Activated effector memory CD4-positive, alpha-beta T cell treated with Interleukin-2 at 50 U/mL for 16 hours (primary cell): ENCODE measurements at places on chromosomes 7 and 10.

DNA sequence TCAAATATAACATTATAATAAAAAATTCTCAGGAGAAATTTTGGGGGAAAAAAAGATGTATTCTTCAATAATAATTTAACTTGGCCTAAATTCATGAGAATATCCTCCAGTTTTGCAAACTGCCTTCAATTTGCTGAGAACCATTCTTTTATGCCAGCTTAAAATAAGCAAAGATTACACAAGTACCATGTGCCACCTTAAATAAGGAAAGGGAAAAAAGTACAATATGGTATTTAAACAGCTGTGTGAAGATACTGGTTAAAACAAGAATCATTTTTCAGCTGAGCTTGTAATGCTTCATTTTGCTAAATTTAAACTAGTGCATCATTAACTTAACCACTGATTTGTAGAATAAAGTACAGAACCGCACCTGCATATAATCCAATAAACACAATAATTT is 217.8 kb downstream of the LRRN3 start:
- no peak for DNase-seq

- no peak for DNase-seq
These were observed 157.0 kb upstream of the CACNA2D1 start for GRCh38 chr7:82600531-82600930.

DNA sequence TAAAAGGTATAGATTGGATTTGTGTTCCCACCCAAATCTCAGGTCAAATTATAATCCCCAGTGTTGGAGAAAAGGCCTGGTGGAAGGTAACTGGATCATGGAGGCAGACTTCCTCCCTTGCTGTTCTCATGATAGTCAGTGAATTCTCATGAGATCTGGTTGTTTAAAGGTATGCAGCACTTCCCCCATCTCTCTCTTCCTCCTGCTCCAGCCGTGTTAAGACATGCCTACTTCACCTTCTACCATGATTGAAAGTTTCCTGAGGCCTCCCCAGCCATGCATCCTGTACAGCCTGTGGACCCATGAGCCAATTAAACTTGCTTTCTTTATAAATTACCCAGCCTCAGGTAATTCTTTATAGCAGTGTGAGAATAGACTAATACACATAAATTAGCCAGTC is 39.1 kb downstream of the HTR7 start:
- no peak for DNase-seq

DNA sequence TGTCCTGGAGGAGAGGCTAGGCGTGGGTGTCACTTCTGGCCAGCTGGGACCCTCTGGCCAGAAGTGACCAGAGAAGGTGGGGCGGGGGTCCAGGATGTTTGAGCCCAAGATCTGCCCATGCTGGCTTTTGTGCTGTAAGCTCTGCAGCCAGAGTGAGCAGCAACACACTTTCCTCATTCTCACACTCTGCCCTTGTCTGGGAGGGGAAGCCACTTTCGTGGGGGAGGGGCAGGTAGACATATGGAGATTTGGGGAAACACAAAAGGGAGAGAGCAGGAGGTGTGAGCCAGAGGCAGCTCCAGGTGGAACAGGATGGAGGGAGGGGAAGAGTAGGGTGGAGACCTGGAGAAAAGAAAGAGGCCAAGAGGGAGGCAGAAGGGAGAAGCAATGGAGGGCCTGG is 31.5 kb upstream of the ADCYAP1R1 start:
- DNase-seq, result no peak

GRCh38 chr7:43511029-43511428 is 71.9 kb upstream of the STK17A start:
- DNase-seq, result no peak

- DNase-seq, result no peak
These were observed 14.9 kb downstream of the TSPAN15 start for GRCh38 chr10:69466158-69466490.

GRCh38 chr7:17991866-17992648 is 35.6 kb downstream of the PRPS1L1 start:
- DNase-seq, result no peak

- DNase-seq, result no peak
These were observed 51.8 kb downstream of the GSDME start for GRCh38 chr7:24705461-24705954.

- no peak for DNase-seq
These were observed 96.7 kb downstream of the PARP12 start for GRCh38 chr7:139965942-139966628.

DNA sequence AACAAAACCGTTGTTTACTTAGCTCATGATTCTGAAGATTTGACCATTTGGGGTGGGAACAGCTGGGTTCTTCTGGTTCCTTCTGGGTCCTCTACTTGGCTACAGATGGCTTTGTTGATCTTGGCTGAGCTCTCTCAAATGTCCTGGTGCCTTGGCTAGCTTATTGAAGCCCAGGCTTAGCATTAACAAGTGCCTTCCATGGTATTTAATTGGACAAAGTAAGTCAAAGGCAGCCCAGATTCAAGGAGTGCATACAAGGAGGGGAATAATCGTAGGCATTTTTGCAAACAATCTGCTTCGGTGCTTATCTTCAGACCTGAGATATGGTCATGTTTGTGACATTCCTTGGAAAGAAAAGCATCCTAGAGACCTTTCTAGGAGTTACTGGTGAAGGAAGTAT is 81.4 kb downstream of the ADCYAP1R1 start:
- no peak for DNase-seq

DNA sequence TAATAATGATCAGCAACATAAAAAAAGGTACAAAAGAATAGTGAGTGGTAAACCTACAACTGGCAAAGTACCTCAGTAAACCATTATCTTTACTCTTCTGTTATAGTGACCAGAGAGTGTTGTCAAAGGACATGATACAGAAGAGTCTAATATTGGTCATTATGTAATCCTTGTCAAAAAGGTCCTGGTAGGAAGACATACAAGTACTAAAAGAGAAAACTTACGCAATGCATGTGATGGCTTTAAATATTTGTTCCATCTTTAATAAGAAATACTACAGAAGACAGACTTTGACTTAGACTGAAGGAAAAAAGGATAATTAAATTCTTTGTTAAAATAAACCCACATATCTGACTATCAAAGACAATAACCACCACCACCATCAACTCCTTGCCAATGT is 6.5 kb downstream of the DOCK4 start:
- DNase-seq, result no peak

DNA sequence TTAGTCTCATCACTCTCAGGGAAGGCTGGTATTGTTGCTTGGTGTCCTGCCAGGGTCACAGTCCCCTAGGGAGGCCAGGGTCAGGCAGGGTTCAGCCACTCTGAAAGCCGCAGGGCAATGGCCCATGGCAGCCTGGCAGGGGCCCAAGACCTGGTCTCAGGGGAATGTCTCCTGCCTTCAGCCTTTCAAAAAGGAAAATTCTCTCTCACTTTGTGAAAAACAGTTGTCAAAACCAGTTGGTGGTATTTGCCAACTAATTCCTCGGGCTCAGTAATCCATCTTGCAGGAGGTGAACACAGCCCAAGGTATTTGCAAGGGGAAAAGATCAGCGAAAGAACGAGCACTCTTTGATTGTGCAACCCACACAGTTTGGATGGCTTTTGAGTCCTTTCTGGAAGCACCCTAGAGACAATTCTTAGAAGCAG is 101.5 kb downstream of the JCAD start:
- no peak for DNase-seq

DNA sequence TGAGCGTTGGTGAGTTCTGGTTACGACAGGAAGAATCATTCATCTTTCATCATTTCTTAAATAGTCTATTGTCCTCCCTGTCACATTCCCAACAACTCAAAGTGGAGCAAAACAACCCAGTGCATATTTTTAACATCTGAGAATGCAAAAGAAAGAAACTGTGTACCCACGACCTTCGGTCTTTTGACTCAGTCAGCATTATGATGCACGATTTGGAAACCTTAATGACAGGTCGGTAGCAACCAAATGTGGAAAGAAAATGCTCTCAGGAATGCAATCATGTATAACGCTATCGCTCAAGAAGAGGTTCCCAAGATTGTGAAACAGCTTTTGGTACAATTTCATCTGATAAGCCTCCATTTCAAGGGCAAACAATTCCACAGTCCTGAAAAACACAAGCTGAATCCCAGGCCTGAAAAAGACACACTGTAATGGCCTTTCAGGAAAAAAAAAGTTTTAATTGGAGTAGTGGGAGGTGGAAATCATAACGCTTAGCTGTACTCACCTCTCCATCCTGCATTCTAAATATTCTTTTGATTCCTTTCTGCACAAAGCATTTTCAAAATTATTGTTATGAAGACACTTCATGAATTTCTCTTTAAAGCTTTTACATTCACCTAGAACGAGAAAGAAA is 2.6 kb downstream of the COX19 start:
- no peak for DNase-seq

- no peak for DNase-seq
These were observed 92.0 kb upstream of the LRRTM3 start for GRCh38 chr10:66833861-66834260.

- no peak for DNase-seq
These were observed 39.0 kb upstream of the RASGEF1A start for GRCh38 chr10:43305876-43306275.

DNA sequence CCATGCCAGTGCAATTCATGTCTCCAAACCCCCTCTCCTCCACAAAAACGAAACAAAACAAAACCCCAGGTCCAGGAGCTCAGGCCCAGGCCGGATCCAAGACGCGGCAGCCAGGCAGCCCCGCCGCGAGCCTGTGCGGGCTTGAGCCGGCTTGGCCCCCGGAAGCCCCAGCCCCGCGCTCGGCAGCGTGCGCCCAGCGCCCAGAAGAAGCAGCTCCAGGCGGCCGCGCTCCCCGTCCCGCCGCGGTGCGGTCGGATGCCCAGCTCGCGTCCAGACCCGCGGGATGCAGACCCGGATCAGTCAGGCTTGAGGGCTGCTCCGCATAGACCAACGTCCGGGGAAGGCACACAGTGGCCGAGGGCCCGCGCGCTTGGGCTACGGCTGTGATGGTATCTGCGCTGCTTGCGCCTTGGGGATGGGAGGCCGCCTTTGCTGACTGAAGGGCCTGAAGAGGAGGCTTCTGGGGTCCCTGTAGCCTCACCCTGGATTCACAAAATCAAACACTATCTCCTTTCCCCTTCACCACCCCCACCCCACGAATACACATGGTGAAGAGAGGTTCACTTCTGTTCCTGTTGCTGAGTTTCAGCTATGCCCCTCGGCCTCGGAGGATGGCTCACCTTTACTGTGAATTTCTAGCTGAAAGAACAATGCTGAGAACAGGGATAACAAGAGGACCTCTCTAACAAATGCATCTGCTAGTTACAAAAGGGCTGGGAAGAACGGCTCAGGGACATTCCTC is 79.9 kb upstream of the EN2 start:
- no peak for DNase-seq

GRCh38 chr10:67722113-67722512 is 26.1 kb upstream of the CTNNA3 start:
- DNase-seq, result no peak

DNA sequence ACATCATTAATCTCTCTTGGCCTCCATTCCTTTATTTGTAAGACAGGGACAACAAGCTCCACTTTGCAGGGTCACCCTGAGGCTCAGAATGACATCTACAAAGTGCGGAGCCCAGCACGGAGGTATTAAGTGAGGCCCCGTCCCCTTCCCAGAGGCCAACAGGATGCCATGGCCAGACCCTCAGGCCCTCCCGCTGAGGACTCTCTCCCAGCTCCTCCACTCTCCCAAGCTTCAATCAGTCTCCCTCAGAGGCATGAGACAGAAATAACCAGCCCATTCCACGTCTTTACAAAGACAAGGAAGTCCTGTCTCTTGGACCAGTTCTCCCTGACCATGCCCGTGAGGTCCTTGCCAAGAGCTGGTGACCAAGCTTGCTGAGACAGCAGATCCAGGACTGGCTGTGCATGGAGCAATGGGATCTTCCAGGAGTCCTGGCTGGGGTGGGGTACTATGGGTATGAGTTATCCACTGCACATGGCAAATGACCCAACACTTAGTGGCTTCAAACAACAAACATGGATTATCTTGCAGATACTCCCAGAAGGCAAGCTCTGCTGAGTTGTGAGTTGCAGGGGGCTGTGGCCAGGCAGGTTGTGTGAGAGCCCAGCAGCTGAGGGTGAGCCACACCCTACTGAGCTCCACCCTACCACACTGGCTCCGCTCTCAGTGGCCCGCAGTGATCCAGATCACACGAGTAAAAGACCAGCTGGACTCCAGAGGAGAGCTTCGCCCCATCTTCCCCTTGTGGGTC is 4.3 kb upstream of the PPIF start:
- no peak for DNase-seq

DNA sequence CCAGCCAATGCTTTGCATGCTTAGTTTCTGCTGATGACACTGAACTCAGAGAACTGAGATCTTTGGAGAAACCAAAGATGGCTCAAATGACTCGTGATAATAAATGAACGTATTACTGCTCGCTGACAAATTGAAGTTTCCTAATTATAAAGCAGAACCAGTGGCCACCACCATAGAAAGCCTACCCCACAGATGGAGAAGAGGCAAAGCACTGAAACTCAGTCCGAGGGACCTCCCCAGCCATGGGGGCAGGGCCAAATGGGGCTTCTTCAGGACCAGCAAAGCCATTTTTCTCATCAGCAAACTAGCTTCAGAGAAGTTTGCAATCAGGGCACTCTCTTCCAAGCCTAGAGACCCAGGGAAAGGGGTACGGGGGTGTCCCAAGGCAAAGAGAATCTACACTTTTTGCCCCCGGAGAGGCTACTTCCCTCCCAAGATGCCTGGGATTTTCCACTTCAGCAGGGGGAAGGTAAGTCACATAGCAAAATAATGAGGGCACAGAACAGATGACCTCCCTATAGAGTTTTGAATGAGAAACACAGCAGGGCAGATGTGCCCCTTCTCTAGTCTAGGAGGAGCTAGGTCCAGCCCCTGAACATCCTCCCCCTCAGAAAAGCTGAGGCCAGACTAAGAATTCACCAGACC is 4.3 kb upstream of the IL6 start:
- no peak for DNase-seq

- DNase-seq, result no peak
These were observed 112.8 kb upstream of the PRKCQ start for GRCh38 chr10:6692856-6693255.

- no peak for DNase-seq
These were observed 66.8 kb downstream of the LHFPL3 start for GRCh38 chr7:104395162-104395561.

DNA sequence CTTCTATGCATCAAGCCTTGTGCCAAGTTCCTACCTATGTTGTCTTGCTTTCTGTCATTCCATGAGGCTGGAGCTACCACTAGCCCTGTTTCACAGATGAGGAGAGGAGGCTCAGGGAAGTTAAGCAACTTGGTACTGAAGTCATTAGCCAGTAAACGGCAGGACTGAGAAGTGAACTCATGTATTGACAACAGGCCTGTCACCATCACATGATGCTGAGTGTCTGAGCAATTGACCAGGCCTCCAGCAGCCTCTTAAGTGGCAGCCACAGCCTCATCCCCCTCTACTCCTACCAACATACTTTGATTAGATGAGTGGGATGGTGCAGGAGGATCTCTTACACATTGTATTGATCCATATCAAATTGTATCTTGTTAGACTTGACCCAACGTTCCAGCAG is 317.6 kb downstream of the GRID1 start:
- no peak for DNase-seq

DNA sequence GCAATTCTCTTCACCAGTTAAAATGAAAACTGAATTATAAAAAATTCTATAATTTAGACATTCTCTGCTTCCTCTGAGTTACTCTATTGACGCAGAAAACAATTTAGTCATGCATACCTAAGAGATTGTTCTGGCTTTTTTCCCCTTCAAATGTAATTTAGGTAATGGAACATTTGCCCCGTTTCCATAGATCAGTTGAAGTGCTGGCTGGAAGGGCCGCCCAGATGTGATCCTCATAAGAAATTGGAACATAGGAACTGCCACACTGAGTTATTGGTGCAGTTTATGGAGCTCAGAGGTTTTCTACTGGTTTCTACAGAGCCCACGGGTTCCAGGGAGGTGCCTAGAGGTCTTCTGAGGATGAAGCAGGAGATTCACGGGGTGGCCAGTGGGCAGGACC is 581.7 kb downstream of the SDK1 start:
- DNase-seq, result no peak
